ENCODE measurements at places on chromosomes 7 and 10. TPM values are rescaled to one million over a fixed set of nuclear protein-coding genes. Genes with fewer than 3 reads are reported as not detected.

- no peak overlapping the region for H3K4me3 ChIP-seq
- no peak for DNase-seq
- no peak overlapping the region for H3K27ac ChIP-seq
- no peaks in the 10 kb centered on the region for H3K4me1 ChIP-seq
These were observed 59.0 kb upstream of the AGR3 start for GRCh38 chr7:16940776-16941175.

Gene ZNF503
- 4.1 TPM for total RNA-seq

DNA sequence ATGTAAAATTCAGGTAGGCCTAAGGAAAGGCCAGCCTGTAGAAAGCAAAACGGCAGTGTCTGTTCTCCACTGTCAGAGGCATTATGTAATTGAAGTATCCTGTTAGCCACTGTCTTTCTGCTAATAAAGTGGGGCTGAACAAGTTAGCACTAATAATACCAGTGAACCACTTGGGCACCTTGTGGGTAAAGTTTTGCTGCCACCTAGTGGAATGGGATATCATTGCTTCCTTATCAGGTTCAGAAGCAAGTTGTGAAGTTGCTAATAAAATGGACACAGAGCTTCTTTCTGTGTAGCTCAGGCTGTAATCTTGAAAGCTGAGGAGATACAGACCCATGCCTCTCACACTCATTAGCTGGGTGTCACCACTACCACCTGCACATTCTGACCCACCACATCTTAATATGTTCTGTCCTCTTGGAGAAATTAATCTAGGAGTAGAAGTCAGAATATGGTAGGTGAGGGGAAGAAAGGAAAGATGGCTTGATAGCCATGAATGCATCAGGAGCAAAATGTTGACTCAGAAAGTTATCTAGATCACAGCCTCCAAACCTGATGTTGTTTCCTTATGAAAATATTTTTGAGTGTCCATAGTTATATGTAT, 175.1 kb downstream of the SEPTIN7 start:
- H3K36me3 ChIP-seq: no peaks in the 10 kb centered on the region
- no peak for DNase-seq
- no peak overlapping the region for H3K4me3 ChIP-seq
- H3K27ac ChIP-seq: no peak overlapping the region

- no peaks in the 10 kb centered on the region for H3K27me3 ChIP-seq
- H3K4me3 ChIP-seq: no peak overlapping the region
- no peaks in the 10 kb centered on the region for H3K4me1 ChIP-seq
- H3K27ac ChIP-seq: peak overlapping the region; percentile 58
These were observed 170.9 kb downstream of the CDK14 start for GRCh38 chr7:90766814-90767564.

Gene MKI67
- total RNA-seq: 2.0 TPM

Gene GIMAP5
- total RNA-seq: 27.2 TPM

GRCh38 chr7:27972276-27972675, 208.3 kb downstream of the JAZF1 start:
- H3K4me3 ChIP-seq: no peak overlapping the region
- no peaks in the 10 kb centered on the region for H3K36me3 ChIP-seq
- H3K27ac ChIP-seq: no peak overlapping the region
- no peaks in the 10 kb centered on the region for H3K4me1 ChIP-seq
- DNase-seq: no peak
- no peaks in the 10 kb centered on the region for H3K27me3 ChIP-seq

GRCh38 chr7:86929293-86930109, 130.0 kb downstream of the ELAPOR2 start:
- H3K36me3 ChIP-seq: no peaks in the 10 kb centered on the region
- no peak overlapping the region for H3K4me3 ChIP-seq
- no peak overlapping the region for H3K27ac ChIP-seq
- peaks cover 6% of the 10 kb centered on the region for H3K4me1 ChIP-seq

GRCh38 chr10:79559726-79560125, 481 bp downstream of the SFTPA2 start:
- no peaks in the 10 kb centered on the region for H3K4me1 ChIP-seq
- no peak overlapping the region for H3K27ac ChIP-seq
- no peaks in the 10 kb centered on the region for H3K27me3 ChIP-seq
- no peak overlapping the region for H3K4me3 ChIP-seq

Gene UBN2
- total RNA-seq: 24.7 TPM

DNA sequence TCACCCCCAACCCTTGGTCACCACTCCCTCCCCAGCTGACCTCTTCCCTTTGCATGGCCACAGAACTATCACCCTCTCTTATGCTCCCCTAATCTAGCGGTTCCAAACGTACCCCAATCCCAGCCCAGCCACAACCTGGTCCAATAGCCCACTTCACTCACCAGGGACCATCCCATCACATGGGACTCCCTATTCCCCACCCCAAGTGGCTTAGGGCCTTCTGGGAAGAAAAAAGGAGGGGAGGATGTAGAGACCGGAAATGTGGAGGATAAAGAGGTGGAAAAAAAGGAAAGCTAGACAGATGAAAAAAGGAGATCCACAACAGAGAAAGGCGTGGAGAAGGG, 30.3 kb upstream of the PAX2 start:
- H3K36me3 ChIP-seq: no peaks in the 10 kb centered on the region
- no peak overlapping the region for H3K4me3 ChIP-seq
- no peak overlapping the region for H3K27ac ChIP-seq
- no peak for DNase-seq
- H3K4me1 ChIP-seq: no peaks in the 10 kb centered on the region

DNA sequence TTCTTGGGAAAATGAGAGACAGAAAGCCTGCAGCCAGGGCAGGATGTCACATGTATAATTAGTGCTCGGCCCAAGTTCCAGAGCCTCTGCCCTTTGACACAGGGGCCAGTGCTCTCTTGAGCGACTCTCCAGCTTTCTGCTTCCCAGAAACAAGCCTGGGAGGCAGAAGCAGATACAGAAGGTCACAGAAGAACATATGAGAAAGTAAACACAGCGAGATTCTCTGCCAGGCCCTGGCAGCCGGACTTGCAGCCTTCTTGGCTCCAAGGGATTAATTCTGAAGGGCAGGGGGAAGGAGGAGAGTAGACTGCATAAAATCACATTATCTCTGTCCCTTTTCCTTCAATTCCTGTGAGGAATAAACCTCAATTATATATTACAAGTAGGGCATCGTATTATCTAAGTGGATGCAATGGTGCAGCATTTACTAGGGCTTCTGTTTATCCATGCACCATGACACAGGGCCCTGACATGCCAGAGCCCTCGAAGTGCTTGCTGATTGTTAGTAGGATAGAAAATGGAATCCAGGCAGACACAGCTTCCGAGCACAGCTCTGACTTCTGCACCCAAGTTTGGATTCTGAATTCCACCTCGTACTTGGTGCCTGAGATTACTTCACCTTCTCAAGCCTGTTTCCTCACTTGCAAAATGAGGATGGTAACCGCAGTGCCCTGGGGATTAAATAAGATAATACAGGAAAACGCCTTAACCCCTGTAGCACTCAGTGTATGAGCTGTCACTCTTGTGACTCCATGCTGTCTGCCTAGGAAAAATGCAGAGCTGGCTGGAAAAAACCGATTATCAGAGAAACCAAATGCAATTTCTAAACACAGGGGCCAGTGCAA, 536.5 kb downstream of the TNS3 start:
- H3K4me1 ChIP-seq: peaks cover 53% of the 10 kb centered on the region
- H3K27ac ChIP-seq: peak overlapping the region; percentile 25
- H3K27me3 ChIP-seq: no peaks in the 10 kb centered on the region
- DNase-seq: peak; percentile 60
- H3K4me3 ChIP-seq: no peak overlapping the region

- peak; percentile 17 for DNase-seq
- no peak overlapping the region for H3K27ac ChIP-seq
- no peak overlapping the region for H3K4me3 ChIP-seq
- H3K36me3 ChIP-seq: no peaks in the 10 kb centered on the region
These were observed 90.9 kb downstream of the NEURL1 start for GRCh38 chr10:103584216-103585010.

Gene GPR15LG
- not detected for total RNA-seq
